Suppressor macrophage treated with lipopolysaccharide for 4 hours (primary cell): ENCODE measurements at places on chromosomes 6 and 20.

DNA sequence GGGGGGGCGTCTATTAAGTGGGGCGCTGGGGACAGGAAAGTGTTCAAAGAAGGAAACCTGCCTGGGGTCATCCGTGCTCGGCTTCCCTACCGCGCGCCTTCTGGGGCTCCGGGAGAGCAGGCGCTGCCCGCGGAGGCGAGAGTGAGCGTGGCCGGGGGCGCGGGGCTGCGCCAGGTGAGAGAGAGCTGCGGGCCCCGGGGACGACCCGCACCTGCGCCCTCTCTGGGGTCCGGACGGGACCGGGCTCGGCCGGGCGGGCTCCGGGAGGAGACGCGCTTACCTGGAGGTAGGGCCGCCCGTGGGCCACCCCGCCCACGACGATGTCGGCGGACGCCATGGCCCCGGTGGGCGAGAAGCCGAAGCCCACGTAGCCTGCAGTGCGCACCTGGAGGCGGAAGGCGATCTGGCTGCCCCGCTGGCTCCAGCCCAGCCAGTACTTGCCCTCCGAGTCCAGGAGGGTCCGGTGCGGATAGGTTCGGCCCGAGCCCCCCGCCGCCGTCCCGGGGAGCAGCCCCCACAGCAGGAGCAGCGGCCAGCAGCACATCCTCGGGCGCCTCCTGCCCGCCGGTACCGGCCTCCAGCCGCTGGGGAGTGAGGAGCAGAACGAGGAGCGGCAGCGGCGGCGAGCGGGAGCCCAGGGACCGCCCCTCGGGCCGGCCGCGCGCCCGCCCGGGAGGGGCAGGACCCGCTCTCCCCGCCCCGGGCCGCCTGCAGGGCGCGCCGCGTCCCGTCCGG is at the start of gene MOXD1:
MOXD1 (minus strand) TSS at position 593 of the 735 bp plus-strand sequence; CDS start at position 544, 49 bp downstream.
- peak; percentile 16 for DNase-seq

DNA sequence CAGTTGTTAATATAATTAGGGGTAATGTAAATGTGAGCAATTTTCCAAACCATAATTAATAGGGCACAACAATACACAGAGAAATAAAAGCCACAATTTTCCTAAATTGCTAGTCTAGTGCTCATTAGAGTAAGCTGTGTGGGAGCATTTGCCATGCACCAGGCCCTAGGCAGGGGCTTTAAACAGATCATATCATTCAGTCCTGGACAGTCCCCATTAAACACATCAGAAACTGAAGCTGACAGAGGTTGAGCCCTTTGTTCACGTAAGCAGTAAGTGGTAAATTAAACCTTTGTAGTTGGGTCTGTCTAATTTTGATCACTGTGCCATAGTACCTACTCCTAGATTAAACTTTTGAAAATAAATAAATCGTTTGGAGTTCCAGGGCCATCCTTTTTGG is 931.1 kb downstream of the C6orf118 start:
- no peak for DNase-seq

- DNase-seq = no peak
Measured at GRCh38 chr6:160508599-160508998, 155.5 kb downstream of the LPA start.

GRCh38 chr6:130575971-130576370 is 210.2 kb downstream of the TMEM200A start:
- no peak for DNase-seq

- DNase-seq = no peak
Measured at GRCh38 chr6:25303254-25303653, 24.1 kb downstream of the CARMIL1 start.
